ENCODE measurements at places on chromosomes 4 and X. TPM values are rescaled to one million over a fixed set of nuclear protein-coding genes. Genes with fewer than 3 reads are reported as not detected.

DNA sequence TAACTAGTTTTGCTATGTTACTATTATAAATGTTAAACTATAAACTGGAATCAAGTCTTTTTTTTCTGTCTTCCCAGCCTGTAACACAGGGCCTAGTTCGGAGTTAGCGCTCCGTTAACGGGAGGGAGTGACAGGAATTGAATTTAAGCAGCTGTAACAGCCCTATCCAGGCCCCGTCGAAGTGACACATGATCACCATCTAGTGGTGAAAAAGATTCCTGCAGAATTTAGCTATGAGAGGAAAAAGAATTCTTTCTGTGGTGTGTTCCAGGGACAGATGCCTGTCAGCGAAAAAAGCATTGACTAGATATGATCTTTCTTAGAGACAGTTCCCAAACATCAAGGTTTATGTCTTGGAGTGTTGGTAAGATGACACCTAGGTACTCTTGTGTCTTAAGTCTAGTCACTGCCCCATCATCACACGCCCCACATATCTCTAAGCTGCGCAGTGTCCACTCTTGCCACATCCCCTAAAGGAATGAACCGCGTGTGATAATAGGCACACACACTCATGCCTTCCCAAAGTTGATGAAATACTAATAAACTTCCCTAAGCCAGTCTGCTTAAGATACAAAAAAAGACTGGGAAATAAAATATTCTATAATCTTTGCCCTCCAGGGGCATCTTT lies 2.1 kb downstream of the GAB3 start:
- no peak for DNase-seq

DNA sequence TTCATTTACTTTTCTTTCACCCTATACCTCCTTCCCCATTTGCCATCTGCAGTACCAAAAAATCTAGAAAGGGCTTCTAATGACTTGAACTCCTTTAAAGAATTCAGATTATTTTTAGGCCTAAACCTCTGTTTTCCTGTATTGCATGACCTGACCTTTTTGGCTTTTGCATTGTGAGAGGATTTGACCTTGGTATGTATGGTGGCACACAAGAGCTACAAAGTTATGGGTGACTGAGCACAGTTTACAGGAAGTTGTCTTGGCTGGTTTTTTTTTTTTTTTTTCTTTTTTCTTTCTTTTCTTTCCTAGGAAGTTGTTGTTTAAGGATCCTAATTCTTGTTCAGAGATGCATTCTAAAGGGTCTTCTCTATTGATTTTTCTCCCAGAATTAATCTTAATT lies 32.0 kb upstream of the MTMR8 start:
- DNase-seq = no peak

GRCh38 chr4:150577796-150578195 lies 4.2 kb upstream of the MAB21L2 start:
- DNase-seq = no peak

DNA sequence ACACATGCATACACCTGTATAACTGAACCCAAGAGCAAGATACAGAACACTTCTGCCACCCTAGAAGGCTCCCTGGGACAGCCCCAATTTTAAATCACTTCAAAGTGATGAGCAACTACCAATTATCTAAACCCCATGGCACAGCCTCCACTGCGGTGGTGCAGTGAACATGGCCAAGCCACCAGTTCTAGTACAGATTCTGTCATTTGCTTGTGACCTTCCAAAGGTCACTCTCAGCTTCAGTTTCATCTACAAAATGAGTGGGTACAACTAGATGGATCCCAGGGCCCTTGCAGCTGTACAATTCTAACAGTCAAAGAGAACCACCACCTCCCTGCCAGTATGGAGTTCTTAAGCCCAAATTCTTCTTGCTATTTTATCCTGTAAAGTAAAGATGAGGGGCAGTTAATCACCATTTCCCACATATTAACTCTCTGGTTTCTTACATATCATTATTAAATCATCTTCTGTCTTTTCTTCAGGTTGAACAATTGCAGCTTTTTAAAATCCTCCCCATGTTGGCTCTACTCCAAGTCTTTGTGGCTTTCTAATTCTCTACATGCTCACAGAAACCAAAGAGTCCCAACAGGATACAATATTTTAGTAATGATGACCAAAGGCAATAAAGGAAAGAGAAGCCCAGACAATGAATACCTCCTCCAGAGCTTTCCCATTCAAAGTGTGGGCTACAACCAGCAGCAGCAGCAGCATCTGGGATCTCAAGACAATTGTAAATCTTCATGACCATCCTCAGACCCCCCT lies 39.0 kb upstream of the GPM6B start:
- DNase-seq = no peak

DNA sequence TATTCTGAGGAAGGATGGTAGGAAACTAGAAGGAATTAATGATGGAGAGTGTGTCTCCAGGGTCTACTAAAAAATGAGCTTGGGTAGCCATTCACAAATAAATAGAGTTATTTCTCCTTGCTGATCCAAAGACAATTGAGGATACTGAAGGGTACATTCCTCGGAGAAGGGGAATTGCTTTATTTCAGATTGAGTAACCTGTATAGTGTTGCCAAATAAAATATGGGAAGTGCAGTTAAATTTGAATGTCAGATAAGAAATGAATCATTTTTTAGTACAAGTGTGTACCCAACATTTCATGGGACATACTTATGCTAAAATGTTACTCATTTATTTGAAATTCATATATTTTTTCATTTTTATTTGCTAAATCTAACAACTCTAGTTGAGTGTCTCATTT lies 16.0 kb upstream of the VSIG1 start:
- no peak for DNase-seq

Gene LDB2
- polyA plus RNA-seq = 103 TPM

GRCh38 chr4:126051689-126052424 lies 737.1 kb downstream of the FAT4 start:
- DNase-seq = peak; percentile 12

- no peak for DNase-seq
Measured at GRCh38 chr4:119005928-119006460, 117.3 kb downstream of the SYNPO2 start.

DNA sequence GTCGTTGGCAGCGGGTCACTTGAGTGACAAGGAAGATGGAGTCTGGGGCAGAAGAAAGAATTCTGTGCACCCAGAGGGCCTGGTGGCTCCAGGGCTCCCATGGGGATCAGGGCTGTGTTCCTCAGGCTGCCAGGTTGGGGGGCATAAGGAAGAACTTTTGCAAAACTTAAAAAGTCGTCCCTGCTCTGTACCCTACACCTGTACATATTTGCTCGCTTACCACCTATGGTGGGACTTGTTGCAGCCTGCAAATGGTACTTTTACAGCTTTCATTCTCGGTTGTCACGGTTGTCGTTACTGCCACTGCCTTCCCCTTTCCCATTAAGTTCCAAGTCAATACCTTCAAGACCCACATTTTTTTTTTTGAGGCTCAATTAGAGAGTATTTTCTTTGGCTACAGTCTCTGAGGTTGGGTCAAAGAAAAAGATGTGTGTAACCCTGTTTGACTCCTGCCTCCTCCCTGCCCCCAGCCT lies 9.1 kb downstream of the ARX start:
- no peak for DNase-seq

DNA sequence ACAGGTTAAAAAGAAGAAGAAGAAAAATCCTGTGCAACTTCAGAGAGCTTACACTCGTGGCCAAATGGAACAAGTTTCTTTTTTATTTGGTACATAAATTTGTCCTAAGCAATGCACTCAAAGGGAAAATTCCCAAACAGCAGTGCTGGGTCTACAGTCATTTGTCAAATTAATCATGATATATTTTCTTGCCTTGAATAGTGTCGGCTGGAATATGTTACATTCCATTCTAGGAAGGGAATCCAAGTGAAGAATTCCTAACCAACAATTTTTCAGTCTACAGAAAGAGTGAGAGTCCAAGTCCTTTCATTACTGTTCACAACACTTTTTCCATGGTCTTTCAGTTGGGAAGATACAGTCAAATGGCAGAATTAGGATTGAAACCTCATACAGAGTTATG lies 63.9 kb downstream of the HAND2 start:
- no peak for DNase-seq

DNA sequence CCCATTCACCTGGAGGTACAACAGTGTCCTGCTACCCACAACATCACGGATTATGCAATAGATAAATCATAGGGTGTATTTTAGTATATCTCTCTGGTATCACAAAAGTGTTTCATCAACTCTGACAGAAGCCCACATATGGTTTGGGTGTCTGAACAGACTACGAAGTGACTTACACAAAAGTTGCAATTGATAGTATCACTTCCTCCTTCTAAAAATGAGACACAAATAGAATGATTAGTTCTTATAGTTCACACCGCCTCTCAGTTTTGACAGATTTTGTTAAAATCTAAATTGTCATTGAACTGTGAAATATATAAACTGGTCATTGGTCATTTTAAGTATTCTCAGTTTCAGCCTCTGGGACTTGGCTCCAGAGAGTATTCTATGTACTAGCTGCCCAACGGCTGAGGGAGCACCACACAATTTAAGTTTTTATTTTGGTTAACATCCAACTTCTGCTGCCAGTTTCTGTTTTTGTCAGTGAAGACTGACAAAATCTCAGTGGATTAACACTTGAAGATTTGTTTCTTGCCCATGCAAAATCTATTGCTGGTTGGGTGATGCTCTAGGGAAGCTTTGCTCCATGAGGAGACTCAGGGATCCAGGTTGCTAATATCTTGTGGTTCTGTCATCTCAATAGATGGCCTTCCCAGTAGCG lies 113.8 kb upstream of the PUDP start:
- DNase-seq = no peak

- DNase-seq = no peak
Measured at GRCh38 chr4:171430495-171430894, 382.7 kb upstream of the GALNTL6 start.

Data from renal cortex interstitium (tissue), 15 donors.